Activated CD4-positive, alpha-beta T cell treated with anti-CD3 and anti-CD28 coated beads, Interleukin-2, Interleukin-4, amounts not matched to agents 100 ng/mL and 50 ng/mL, durations not matched to agents 16 hours and 8 hours (primary cell): ENCODE measurements at places on chromosomes 5 and 9.

- DNase-seq, result peak; percentile 23
Observed at GRCh38 chr5:126972062-126972895, 58.1 kb downstream of the MARCHF3 start.

DNA sequence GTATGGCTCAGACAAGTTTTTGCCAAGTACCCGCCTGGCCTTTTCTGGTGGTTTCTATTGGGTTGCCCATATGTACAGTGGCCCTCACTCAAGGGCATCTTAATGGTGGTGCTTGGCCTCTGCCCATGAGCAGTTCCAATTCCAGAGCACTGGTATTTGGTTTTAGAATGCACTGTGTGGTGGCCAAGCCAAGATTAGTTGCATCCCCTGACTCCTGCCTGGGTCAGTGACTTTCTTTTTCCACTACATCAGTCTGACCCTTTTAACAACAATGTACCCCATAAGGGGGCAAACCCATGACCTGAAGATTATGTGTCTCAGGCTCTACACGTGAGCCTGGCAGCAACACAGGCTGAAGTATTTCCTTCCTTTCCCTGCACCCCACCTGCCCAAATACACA lies 34.2 kb downstream of the NPR3 start:
- no peak for DNase-seq

DNA sequence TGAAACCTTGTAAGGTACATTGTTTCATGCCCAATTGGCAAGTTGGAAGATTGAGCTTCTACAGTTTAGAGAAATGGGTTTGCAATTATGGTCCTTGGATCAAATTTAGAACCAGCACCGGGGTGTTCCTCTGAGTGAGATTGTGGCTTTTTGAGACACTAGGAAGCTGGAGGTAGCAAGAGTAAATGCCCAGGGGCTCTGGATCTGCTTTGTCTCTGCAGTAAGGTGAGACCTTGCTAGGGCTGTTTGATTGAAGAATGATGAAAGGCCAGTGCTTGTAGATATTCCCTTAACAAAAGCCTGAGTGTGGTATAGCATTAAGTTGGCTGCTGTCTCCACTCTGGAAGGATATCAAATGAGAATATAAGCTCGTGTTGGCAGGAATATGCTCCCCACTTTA lies 36.0 kb downstream of the WWC1 start:
- no peak for DNase-seq

DNA sequence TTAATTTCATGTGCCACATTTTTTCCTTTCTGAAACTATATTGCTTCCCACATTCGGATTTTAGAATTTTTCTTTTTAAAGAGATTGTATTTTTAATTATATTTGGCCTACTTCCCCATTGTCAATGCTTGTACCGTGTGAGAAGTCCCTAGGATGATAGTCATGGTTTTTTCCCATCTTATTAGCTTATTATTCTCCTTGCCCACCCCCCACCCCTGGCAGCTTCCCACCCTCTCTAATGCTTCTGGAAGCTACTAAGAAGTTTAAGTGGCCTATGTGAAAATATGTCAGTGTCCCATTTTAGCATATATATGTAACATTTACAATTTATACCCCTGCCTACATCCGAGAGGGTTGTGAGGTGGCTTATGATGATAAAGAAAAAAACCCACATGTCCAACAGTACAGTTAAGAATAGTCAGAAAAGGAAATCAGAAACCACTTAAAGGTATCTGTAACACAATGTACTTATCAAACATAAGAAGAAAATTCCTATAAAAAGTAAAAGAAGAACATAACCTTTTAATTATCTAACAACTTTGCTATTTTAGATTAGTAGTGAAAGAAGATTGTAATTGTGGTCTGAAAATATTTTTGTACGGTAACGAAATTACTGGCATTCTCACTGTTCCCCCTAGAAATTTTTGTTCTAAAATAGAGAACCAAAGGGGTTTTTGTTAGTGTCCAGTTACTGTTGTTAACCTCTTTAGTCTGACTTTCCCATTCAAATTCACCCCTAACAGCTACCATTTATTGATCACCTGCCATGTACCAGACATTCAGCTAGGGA lies 62.1 kb downstream of the SLC44A1 start:
- no peak for DNase-seq
